ENCODE measurements at places on chromosomes 16 and 17.
A peak's percentile ranks its signal among the peaks of the same experiment; 100 is the strongest.

- no peak for DNase-seq
These were observed 4.4 kb downstream of the CRLF3 start for GRCh38 chr17:30819971-30820705.

- no peak for DNase-seq
These were observed at the start of gene QPRT for GRCh38 chr16:29678691-29679267. Gene QPRT (plus strand): TSS chr16:29679180. CDS start chr16:29679198, 18 bp downstream.

GRCh38 chr16:66008136-66008535 is 358.4 kb upstream of the CDH5 start:
- DNase-seq = no peak

DNA sequence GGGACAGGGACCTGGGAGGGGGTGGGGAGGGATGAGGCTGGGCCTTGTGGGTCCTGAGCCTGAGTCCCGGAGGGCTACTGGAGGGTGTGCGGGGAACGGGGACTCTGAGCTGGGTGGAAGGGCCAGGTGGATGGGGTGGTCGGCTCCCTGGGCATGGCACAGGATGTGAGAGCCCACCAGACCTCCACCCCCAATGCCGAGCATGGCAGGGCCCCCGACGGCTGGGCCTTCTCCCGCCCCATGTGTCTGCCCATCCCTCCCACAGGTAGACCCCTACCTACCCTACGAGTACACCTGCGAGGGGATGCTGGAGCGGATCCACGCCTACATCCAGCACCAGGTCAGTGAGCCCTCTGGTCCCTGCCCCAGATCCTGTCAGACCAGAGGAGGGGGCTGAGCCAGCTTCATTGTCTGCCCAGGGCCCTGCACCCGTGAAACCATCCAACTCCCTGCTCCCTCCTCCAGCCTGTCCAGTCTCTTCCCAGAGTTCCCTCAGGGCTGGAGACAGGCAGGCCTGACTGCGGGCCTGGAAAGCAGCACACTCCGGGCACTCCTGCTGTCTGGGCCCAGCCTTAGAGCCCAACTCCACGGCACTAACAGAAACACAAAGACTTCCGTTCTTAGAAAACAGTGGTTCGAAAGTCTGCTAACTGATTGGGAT is 78.0 kb downstream of the MGAT5B start:
- no peak for DNase-seq

DNA sequence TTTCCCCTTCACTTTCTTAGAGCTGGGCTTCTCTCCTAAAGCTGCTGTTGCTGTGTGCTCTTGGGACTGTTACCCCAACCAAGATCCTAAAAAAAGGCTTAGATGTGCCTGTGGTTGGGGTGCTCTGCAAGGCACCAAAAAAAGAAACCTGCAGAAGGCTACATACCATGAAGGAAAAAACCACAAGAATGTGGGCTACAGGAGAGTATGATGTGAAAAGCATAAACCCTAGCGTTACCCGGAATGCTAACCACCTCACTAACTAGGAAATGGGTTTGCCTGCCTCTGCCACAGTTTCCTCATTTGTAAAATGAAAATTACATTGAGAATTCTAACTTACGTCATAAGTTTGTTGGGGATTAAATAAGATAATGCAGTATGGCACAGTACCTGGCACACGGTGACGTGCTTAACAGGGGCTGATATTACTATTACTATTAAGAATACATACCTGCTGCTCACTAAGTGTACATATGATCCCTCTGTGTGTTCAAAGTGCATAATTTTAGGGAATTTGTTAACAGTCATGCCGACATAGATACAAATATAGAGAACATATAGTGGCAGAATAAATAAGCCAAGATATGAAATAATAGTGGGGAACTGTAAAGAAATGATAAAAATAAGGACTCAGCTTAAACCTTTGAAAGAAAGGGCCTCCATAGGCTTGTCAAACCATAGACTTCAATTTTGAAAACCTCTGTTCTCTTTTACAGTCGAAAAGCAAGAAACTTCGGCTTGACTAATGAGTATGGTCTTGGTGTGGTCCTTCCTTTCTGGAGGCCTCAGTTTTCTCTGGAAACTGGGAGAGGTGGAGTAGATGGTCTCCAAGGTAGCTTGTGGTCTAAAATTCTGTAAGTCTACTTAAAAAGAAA is 177.8 kb upstream of the TBX2 start:
- no peak for DNase-seq

DNA sequence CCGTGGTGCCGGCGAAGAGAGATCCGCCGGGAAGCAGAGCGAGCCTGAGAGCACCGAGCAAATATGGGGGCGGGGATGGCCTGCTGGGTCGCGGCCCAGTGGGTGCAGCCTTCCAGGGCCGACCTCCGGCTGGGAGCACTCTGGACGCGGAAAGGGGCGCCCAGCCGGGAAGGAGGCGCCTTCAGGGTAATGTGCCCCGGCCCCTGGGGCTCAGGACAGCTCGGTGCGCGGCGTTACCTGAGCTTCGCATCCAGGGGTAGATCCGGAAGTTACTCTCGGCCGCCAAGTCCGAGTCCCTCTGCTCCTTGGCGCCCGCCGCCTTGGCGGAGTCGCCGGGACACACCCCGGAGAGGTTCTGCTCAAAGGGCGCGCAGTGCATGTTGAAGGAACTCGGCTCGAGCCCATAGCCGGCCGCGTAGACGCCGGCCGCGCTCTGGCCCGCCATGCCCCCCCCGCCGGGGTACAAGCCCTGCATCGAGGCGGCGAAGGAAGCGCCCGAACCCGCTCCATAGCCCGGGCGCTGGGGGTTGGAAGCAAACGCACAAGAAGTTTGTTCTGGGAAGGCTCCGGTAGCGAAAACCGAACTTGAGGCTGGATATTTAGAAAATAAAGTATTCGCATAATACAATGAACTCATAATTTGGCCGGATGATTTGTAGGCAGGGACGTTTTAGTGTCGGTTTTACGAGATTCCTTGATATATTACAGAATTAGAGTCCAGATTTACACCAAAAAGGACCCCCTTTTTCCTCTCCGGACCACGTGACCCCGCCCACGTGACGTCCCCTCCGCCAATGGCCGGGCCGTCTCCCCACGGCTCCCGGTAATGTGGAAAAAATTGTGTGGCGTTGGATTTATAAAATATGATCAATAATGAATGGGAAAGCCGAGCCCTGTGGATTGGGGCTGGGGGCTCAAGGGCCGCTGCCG is at the start of gene HOXB7:
Gene HOXB7, minus strand, starts transcription at position 736 of the 930 bp plus-strand sequence. Its CDS starts 99 bp downstream, at position 637.
- no peak for DNase-seq

- DNase-seq = peak; percentile 42
These were observed 844 bp downstream of the TBKBP1 start for GRCh38 chr17:47694581-47695428.

DNA sequence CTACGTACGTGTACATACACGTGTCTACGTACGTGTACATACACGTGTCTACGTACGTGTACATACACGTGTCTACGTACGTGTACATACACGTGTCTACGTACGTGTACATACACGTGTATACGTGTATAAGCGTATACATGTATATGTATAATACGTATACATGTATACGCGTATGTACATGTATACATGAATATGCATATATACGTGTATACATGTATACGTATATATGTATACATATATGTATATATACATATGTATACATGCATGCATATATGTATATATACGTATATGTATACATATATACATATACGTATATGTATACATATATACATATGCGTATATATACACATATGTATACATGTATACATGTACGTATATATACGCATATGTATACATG is 22.2 kb upstream of the PYY start:
- no peak for DNase-seq

GRCh38 chr17:38658741-38659345 is 15.9 kb downstream of the EPOP start:
- DNase-seq = no peak

- no peak for DNase-seq
These were observed 405.5 kb downstream of the CPPED1 start for GRCh38 chr16:12398029-12398682.

- DNase-seq = no peak
These were observed 2.2 kb downstream of the CYTH1 start for GRCh38 chr17:78779850-78780249.

- no peak for DNase-seq
These were observed 204.6 kb downstream of the STX8 start for GRCh38 chr17:9371019-9371418.

GRCh38 chr17:73657473-73658116 is 13.3 kb upstream of the SDK2 start:
- no peak for DNase-seq

- no peak for DNase-seq
These were observed 53.9 kb upstream of the CCL2 start for GRCh38 chr17:34201225-34201624.

DNA sequence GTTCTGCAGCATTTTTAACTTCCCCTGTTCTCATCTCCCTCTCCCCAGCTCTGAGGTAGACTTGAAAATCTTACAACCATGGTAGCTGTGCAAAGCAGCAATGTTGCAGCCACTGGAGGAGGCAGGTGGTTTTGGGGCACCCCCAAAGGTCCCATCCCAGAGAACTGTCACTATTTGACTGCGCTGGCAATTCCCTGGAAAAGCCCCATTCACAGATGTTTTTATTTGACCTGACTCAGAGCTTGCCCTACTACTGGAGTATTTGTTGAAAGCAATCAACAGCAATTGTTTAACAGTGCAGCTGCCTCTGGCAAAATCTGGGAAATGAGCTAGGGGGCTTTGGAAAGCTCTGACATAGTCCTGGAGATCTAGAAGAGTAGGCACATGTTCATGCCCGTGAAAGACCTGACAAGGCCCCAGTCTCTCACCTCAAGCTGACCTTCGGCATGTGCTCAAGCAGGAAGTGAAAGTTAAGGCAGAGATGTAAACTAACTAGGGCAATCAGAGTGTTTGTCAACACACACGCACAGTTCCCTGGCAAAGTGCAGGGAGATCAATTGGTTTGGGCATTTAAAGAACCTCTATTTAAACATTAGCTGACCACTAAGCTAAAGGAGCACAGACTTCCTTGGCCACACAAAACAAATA is 19.7 kb upstream of the PIK3R5 start:
- no peak for DNase-seq

GRCh38 chr17:13562271-13562800 is 39.4 kb downstream of the HS3ST3A1 start:
- DNase-seq = no peak

DNA sequence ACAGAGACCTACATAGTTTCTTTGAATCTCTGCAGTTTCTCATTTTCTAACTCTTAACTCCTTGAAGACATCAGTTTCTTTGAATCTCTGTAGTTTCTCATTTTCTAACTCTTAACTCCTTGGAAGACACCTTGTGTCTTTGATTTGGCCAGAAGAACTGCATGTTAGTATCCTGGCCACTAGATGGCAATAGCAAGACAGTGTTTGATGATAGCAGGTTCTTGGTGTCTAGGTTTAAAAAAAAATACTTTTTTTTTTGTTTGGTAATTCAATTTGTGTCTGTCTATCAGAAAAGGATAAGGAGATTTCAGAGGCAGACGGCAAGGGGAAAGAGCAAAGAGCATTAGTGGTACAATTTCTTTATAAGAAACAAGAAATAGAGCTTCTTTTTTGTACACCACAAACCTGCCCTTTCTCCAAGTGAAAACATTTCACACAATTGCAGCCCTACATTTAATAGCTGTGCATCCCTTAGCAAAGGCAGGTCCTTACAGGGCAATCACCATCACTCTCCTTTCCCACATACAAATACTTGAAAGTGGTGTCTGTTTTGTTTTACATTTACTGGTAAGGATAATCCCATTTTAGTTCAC is 1324.9 kb upstream of the CDH8 start:
- no peak for DNase-seq

DNA sequence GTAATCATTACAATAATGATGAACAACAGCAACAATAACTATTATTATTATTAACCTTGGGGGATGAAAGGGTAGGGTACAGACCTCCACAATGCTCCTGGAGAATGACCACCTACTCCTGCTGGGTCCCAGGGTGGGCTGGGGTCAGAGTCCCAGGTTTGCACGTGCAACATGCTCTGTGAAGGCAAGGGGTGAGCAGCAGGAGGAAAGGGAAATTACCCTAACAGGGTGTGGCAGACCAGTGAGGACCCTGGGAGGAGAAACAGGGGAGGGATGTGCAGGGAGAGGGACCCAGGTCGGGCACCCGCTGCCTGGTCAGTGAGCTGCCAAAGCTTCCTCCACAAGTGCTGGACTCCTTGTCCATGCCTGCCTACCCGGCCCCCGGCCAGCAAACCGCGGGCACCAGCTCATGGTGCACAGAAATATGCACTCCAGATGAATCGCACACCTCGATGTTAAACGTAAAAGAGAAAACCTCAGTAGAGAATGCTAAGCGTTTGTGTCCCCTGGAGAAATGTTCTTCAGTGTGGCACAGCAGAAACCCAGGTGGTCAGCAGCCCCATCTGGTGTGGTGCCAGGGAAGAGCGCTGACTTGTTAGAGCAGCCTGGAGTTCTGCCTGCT is 767.1 kb downstream of the KCNJ18 start:
- no peak for DNase-seq

DNA sequence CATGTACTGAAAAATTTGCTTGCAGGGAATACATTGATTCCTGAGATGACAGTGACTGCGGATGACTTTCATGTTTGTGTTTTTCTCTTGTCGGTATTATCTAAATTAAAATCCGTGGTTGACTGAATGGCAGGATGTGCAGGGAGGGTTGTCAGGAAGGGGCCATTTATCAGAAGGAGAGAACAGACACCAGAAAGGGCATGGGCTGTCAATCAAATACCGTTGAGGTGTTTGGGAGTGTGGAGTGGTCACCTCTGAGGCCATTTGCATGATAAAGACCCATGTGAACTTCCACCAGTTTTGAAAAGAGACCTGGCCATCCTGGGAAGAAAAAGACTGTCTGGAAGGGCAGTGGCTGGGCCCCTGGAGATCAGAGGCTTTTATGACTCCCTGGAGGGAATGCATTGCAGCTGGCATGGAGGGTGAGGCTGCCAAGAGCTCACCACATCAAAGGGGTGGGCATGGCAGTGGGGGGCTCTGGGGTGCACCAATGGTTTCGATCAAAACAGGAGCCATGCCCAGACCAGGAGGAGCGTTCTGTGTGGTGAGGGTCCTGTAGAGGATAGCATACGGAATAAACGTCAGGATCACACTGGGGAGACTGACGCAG is 67.1 kb downstream of the CYLD start:
- DNase-seq = no peak

- no peak for DNase-seq
These were observed 8.6 kb downstream of the CX3CL1 start for GRCh38 chr16:57380671-57381462.

- DNase-seq = no peak
These were observed 55.6 kb upstream of the CIBAR2 start for GRCh38 chr16:85167589-85168537.

GRCh38 chr16:86990451-86990850 is 326.7 kb downstream of the C16orf95 start:
- DNase-seq = no peak

DNA sequence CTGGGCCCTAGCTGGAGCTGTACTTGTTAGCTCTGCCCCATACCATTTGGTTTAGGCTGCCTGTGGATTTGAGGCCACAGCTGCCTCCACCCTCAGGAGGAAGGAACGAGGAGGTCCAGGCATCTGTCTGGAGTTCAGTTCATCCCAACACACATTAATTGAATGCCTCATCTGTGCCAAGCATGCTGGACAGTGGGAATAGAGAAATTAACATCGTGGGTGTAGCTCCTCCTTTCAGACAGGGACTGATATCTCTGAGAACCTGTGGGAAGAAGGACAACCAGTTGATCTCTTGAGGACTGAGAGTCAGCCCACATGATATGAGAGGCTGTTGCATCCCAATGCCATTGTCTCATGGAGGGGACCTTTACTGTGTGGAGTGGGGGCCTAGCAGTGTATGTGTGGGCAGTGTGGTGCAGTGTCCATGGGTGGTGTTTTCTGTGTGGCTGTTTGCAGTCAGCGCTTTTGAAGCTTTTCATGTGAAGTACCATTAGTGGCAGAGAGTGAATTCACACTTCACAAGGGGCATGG is 29.4 kb upstream of the DDX52 start:
- DNase-seq = no peak

GRCh38 chr16:88393034-88393433 is 10.3 kb downstream of the ZNF469 start:
- DNase-seq = no peak

GRCh38 chr16:3292604-3293003 is 9.3 kb downstream of the ZNF263 start:
- no peak for DNase-seq
